Eye (tissue), 1 donor: ENCODE measurements at places on chromosomes 5 and 9.

GRCh38 chr5:77390795-77391194, 101.3 kb downstream of the WDR41 start:
- DNase-seq: no peak

DNA sequence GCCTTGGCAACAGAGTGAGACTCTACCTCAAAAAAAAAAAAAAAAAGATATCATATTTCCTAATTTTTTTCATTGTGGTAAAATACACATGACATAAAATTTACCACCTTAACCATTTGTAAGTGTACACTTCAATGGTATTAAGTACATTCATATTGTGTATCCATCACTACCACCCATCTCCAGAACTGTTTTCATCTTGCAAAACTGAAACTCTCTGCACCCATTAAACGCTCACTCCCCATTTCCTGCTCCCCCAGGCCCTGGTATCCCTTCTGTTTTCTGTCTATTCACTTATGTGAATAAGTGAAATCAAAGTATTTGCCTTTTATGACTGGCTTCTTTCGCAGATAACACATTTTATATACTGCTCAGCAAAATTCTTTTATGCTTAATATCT, 12.8 kb downstream of the LRRC8A start:
- DNase-seq: no peak

DNA sequence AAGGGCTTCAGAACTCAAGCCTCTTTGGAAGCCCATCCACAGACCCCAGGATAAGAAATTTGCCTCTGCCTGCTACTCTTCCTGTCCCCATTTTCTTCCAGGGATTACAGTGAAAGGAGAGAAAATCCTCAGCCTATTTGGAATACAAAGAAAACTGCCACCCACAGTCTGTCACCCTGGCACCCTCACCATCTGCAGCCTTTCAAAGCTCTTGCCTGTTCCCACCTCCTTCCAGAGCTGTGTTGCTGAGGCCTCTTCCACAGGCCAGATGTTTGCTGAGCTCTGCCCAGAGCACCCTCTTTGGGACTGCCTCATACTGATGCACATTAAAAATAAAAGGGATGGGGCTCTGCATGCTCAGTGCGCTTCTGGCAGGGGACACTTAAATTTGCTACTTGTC, 35.9 kb upstream of the TAF1L start:
- DNase-seq: no peak

- no peak for DNase-seq
Measured at GRCh38 chr9:38670542-38671371, 49.2 kb downstream of the FAM240B start.

DNA sequence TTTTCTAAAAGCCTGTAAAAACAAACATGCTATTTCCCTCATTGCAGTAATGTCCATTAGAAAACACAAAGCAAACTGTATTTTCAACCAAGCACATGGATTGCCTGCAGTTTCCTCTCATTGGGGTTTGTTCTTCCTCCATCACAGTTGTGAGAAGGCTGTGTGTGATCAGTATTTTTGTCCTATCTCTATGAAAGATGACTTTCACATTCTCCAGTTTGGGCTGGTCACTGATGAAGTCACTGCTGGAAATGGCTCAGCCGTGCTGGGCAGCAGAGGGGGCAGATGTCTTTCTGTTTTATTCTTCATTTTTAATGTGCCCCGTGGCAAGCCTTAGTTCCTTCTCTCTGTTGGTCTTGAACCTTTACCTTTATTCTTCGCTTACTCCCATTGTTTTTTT, 288.9 kb upstream of the MPDZ start:
- no peak for DNase-seq
